Renal cortical epithelial cell (primary cell): ENCODE measurements at places on chromosomes 2 and 18. TPM values are rescaled to one million over a fixed set of nuclear protein-coding genes. Genes with fewer than 3 reads are reported as not detected.
A peak's percentile ranks its signal among the peaks of the same experiment; 100 is the strongest.

IL36G gene
- total RNA-seq, result not detected in 2 replicates

SERPINB3 gene
- total RNA-seq, result 0.40 and 1.9 TPM in 2 replicates

APOB gene
- total RNA-seq, result 0.50 TPM in 1 of 2 replicates, not detected in the other

SEPTIN10 gene
- 95.7 and 122 TPM in 2 replicates for total RNA-seq

ACMSD gene
- 3.3 and 21.7 TPM in 2 replicates for total RNA-seq

DNA sequence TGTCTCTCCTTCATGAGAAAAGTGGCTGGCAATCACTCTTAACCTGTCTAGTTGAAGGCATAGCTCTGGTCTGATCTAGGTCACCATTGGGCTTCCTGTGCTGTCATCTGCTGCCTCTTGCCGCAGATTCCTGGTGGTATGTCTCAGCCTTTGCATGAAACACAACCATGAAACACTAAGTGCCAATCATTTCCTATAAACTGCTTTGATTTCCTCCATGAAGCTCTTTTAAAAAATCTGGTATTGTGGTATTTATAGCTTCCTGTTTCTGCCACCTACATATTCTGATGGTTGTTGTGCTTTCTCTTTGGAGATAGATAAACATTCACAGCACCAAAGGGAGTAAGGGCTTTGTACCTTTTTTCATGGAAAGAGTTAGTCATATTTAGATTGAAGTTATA lies 120.0 kb upstream of the EPC2 start:
- no peak for DNase-seq

- no peak for DNase-seq
These were observed 391.9 kb downstream of the TMEM182 start for GRCh38 chr2:103153580-103154284.

DNA sequence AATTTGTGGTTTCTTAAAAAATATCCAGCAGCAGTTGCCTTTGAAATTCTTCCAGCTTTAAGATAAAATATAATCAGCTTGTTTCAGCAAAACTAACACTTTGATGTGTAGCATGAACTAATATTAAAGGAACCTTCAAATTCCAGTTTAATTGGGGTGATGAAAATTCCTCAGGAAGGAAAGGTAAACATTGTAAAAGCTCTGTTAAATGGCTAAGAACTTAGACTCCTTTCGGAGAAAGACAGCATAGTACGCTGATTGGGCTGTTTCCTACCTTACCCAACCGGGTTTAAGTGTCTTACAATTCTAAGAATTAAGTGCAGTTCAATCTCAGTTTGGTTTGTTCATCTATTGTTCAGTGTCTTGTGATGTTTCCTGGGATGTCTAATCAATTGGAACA lies 108.3 kb downstream of the CDH7 start:
- no peak for DNase-seq

DNA sequence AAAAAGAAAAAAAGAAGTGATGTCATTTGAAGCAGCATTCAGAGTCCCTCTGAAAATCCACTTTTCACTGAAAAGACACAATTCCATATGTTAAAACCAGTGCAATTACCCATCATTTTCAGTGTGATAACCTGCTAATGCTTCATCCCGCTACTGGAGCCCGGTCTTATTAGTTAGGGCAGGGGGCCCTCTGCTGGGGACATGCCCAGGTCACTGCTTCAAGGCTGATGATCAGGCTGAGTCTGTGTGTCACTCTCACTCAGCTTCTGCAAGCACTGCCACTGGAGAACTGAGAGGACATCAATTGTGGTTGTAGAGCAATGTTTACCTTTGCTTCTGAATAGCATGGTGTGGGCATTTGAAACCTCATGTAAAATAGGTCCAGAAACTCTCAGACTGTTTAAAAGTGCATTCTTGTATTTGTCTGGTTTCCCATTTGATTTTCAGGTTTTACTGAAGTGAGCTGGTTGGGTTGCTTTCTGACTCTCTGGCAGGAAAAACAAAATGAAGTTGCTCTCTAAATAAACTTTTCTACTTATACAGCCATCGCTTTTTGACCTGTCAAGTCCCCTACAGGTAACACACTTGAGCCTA lies 49.2 kb upstream of the NXPH2 start:
- DNase-seq, result peak; percentile 35

- peak; percentile 70 for DNase-seq
These were observed 16.4 kb upstream of the FBLN7 start for GRCh38 chr2:112121682-112122254.

DNA sequence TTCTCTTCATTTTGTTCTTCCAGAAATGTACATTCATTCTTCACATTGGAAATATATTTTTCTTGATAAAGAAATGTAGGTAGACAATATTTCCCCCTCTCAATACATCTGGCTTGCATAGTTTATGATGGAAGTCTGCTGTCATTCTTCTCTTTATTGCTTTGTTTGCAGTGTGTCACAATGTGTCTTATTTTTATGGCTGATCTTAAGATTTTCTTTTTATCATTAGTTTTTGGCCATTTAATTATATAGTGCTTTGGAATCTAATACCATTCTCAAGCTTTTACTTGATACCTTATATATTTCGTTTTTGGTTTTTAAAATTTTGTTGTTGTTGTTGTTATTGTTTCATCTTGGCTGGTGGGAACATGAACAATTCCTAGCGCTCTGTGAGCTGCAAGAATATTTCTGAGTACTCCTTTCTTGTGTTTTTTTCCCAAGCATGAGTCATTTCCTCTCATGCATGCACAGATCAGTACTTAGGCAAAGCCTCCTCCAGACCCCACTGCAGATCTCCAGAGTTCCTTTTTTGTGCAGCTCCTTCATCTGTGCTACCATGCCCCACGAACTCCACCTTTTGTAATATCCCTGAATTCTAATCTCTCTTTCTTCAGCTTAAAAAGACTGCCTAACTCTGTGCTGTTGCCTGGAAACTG lies 13.7 kb upstream of the MMADHC start:
- DNase-seq, result peak; percentile 65

- no peak for DNase-seq
These were observed 651 bp upstream of the DPYSL5 start for GRCh38 chr2:26847307-26847654.

- no peak for DNase-seq
These were observed 183.5 kb downstream of the AGAP1 start for GRCh38 chr2:235677276-235677788.

DNA sequence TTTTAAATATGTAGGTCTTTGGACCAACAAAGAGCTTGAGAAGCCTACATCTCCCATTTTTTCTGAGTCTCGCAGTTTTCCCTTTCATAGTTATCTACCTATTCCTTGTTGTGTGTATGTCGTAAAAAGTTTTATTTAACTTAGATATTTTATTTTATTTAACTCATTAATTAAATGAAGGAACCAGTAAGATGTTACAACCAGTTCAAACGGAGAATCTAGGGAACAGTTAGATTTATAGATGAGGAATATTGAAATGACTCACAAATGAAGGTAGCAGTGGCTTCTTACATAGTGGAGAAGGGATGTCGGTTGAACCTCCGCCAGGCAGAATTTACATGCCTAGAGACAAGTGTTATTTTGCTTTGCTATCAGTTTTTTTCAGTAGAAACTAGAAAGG lies 48.5 kb upstream of the ZNF638 start:
- DNase-seq, result no peak

- DNase-seq, result peak; percentile 29
These were observed 552 bp downstream of the CNPPD1 start for GRCh38 chr2:219175928-219176817.

DNA sequence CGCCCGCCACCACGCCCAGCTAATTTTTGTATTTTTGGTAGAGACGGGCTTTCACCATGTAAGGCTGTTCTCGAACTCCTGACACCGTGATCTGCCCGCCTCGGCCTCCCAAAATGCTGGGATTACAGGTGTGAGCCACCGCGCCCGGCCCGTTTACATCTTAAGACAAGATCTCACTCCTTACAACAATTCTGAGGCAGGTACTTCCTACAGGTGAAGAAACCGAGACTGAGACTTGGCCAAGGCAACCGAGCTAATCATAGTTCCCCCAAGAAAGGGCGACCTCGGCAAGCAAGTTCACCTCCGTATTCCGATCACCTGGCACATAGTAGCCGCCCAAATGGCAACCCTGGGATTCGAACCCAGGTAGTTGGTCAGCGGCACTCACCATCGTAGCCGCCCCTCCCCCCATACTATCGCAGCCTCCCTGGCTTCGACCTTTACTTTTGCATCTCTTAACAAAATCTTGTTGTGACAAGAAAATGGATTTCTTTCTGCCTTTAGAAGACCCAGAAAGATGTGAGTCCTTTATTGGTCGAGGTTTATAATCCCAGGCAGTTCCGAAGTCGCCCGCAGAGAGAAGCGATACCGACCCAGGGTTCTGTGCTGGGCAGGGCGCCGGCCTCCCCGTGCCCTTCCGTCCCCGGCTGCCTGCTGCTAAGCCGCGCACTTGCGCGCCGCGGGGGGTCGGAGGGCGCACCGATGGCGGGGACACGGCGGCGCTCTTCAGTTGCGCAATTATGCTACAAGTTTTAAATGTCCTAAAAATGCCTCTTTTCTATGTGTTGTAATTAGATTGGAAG lies 1.1 kb upstream of the FZD5 start:
- no peak for DNase-seq

DNA sequence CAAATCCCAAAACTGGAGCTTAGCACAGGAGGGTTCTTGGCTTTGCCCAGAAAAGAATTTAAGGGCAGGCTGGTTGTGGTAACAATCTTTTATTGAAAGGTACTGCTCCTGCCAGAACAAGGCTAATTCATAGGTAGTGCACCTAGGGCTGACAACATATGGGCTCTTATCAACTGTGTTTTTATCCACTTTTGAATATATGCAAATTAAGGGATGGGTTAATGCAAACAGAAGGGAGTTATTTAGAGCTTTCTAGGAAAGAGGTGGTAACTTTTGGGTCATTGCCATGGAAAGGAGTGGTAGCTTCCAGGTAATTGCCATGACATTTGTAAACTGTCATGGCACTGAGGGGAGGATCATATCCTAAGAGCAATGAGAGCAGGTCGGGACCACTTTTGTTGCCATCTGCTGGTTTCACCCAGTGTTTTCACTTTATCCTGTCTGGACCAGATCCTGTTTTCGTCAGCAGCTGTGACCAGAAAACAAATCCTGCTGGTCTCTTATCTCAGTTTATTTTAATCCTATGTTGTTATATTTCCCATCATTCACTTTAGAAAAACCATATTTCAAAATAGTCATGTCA lies 981 bp downstream of the C2orf66 start:
- no peak for DNase-seq

DNA sequence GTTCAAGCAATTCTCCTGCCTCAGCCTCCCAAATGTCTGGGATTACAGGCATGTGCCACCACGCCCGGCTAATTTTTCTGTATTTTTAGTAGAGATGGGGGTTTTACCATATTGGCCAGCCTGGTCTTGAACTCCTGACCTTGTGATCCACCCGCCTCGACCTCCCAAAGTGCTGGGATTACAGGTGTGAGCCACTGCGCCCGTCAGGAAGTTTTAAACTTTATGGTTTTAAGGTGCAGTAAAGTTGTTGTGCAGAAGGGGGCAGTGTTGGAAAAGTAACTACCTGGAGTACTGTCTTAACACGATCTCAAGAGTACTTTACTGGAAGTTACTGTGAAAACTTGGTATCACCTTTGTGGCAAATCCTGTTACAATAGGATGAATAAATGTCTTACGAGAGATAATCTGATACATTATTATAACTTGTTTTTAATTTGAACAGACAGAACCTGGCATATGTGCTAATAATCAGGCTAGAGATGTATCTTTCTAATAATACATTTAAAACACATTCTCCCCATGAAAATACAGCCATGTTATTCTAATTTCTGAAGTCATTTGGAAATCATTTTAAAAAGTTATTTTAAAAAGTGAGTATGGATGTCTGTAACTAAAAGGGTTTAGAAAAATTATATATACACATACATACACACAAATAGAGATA lies 10.8 kb downstream of the SPDYA start:
- DNase-seq, result peak; percentile 73

- DNase-seq, result no peak
These were observed 259.3 kb downstream of the MEIS1 start for GRCh38 chr2:66694087-66694860.

DNA sequence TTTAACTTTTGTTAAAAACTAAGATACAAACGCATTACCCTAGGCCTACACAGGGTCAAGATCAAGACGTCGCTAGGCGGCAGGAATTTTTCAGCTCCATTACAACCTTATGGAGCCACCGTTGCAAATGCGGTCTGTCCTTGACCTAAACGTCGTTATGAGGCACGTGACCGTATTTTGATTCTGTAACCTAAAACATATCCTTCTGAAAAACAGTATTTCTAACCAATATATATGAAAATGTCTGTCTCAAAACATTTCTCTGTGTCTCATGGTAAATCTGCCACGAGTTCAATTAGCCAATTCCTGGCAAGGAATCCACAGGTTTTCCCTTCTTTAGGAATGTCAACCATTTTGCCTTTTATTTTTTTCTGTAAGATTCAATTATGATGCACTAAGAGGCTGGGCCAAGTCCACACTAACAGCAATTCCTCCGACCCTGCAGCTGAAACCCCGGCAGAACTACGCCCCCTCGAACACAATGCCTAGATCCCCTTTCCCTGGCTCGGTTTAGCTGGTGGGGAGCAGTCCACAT lies 1.7 kb downstream of the RTN4 start:
- peak; percentile 39 for DNase-seq

- peak; percentile 73 for DNase-seq
These were observed at the start of gene ANXA4 for GRCh38 chr2:69741575-69742321. Gene ANXA4 (plus strand): TSS chr2:69742134. CDS start chr2:69781566, 39,432 bp downstream.
